ENCODE measurements at places on chromosomes 2 and 18.

GRCh38 chr2:146734042-146734820, 1110.6 kb upstream of the ACVR2A start:
- H3K27ac ChIP-seq, result no peak overlapping the region
- H3K36me3 ChIP-seq, result no peaks in the 10 kb centered on the region
- no peaks in the 10 kb centered on the region for H3K27me3 ChIP-seq
- DNase-seq, result no peak

- H3K27me3 ChIP-seq, result no peaks in the 10 kb centered on the region
- DNase-seq, result no peak
- no peaks in the 10 kb centered on the region for H3K36me3 ChIP-seq
- H3K4me1 ChIP-seq, result peaks cover 22% of the 10 kb centered on the region
- no peak overlapping the region for H3K4me3 ChIP-seq
Measured at GRCh38 chr18:49894517-49895226, 81.3 kb upstream of the ACAA2 start.

DNA sequence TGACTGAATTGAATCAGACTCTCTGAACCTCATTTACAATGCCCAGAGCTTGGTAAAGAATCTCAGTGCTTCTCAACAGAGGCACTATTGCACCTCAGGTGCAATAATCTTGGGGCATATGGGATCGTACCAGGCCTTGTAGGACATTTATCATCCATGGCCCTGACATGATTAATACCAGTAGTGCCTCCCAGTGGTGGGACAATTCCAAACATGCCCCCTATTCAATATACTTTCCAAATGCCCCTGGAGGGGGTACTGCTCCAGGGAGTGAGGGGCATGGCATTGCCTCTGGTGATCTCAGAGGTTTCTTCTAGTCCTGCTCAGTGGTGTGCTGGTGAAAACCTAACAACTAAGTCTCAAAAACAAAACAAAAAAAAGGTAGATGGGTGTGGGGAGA, 174.9 kb upstream of the SMAD2 start:
- H3K27me3 ChIP-seq, result peaks cover 33% of the 10 kb centered on the region
- H3K27ac ChIP-seq, result no peak overlapping the region
- no peak for DNase-seq

DNA sequence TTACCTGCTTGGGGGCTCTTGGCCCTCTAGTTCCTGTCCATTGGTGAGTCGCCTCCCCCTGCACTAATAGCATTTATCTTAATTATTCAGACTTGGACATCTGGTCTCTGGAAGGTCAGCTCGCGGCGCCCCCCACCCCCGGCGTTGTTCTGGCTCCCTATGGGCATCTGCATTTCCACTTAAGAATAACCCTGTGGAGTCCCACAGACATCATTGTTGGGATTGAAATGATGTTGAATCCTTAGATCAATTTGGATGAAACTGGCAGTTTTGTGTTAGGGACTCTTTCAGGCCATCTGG, 313.8 kb upstream of the HS6ST1 start:
- H3K27ac ChIP-seq, result no peak overlapping the region
- no peak for DNase-seq
- H3K4me3 ChIP-seq, result no peak overlapping the region
- H3K4me1 ChIP-seq, result no peaks in the 10 kb centered on the region
- H3K27me3 ChIP-seq, result peaks cover 19% of the 10 kb centered on the region

DNA sequence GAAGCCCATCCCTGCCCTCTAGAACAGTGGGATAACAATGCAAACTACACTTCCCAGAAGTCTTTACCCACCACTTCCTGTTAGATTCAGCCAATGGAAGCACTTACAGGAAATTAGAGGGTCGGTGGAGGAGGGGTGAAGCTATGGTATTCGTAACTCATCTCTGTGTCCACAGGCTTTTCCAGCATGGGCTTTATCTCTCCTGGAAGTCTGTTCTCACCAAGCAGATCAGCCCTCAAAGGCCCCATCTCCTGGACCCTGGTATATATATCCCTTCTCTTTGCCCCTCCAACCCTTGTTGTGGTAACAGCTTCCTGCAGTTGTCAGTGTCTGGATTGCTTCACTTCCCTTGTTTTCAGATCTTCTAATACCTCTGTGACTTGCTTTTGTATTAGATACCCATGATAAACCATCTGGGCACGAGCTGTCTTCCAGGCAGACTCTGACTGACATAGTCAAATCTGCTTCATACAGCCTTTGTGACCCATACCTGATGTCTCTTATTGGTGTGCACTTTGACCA, 475.0 kb upstream of the POU3F3 start:
- no peak overlapping the region for H3K27ac ChIP-seq
- no peak overlapping the region for H3K4me3 ChIP-seq
- no peak for DNase-seq
- H3K36me3 ChIP-seq, result no peaks in the 10 kb centered on the region
- H3K4me1 ChIP-seq, result no peaks in the 10 kb centered on the region

- H3K36me3 ChIP-seq, result no peaks in the 10 kb centered on the region
- no peak for DNase-seq
- peaks cover 37% of the 10 kb centered on the region for H3K27me3 ChIP-seq
- no peak overlapping the region for H3K27ac ChIP-seq
- H3K4me3 ChIP-seq, result no peak overlapping the region
- no peaks in the 10 kb centered on the region for H3K4me1 ChIP-seq
Measured at GRCh38 chr2:2974982-2975381, 402.6 kb downstream of the EIPR1 start.

- no peak for DNase-seq
- no peaks in the 10 kb centered on the region for H3K4me1 ChIP-seq
- no peaks in the 10 kb centered on the region for H3K27me3 ChIP-seq
- H3K36me3 ChIP-seq, result no peaks in the 10 kb centered on the region
- H3K4me3 ChIP-seq, result no peak overlapping the region
- H3K27ac ChIP-seq, result no peak overlapping the region
Measured at GRCh38 chr2:137800386-137800785, 163.9 kb upstream of the HNMT start.

- no peak for DNase-seq
- H3K27me3 ChIP-seq, result no peaks in the 10 kb centered on the region
- no peaks in the 10 kb centered on the region for H3K4me1 ChIP-seq
- no peak overlapping the region for H3K4me3 ChIP-seq
- no peaks in the 10 kb centered on the region for H3K36me3 ChIP-seq
- H3K27ac ChIP-seq, result no peak overlapping the region
Measured at GRCh38 chr2:35741556-35741955, 614.0 kb upstream of the CRIM1 start.

- H3K4me3 ChIP-seq, result no peak overlapping the region
- H3K27me3 ChIP-seq, result no peaks in the 10 kb centered on the region
- peak; percentile 60 for DNase-seq
- no peaks in the 10 kb centered on the region for H3K36me3 ChIP-seq
- H3K27ac ChIP-seq, result peak overlapping the region; percentile 17
Measured at GRCh38 chr2:43171789-43172188, 54.6 kb downstream of the ZFP36L2 start.

GRCh38 chr2:240851078-240851991, 17.3 kb upstream of the AGXT start:
- H3K27me3 ChIP-seq, result no peaks in the 10 kb centered on the region
- no peaks in the 10 kb centered on the region for H3K36me3 ChIP-seq
- H3K4me3 ChIP-seq, result no peak overlapping the region

DNA sequence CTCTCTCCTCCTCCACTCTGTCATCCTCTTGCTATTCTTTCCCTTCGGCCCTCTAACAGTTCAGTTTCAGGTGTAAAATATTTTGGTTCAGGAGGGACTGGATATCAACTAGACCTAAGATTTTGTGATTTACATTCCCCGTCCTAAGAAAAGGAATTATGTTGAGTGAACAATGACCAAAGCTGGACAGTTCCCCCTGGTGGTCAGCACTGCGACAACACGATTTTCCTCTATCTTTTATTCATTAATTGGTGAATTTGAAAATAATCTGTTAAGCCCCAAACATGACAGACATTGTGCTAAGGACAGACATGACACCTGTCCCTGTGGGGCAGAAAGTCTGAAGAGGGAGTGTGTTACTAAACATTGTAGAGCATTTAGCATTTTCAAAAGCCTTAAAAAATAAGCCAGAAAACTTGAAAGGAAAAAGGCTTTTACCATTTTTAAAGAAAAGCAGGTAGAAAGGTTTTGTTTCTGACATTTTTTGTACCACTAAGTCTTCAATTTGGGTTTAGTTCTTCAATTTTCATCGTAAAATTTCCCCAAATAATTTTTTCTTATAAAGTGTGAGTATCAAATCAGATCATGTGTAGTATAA, 28.4 kb upstream of the GTF2A1L start:
- peak; percentile 43 for DNase-seq
- H3K36me3 ChIP-seq, result no peaks in the 10 kb centered on the region
- no peak overlapping the region for H3K27ac ChIP-seq
- no peak overlapping the region for H3K4me3 ChIP-seq
- no peaks in the 10 kb centered on the region for H3K4me1 ChIP-seq

GRCh38 chr2:157419031-157419575, 24.8 kb downstream of the CYTIP start:
- H3K4me1 ChIP-seq, result no peaks in the 10 kb centered on the region
- no peak overlapping the region for H3K4me3 ChIP-seq
- no peak for DNase-seq
- no peak overlapping the region for H3K27ac ChIP-seq
- H3K27me3 ChIP-seq, result no peaks in the 10 kb centered on the region
- no peaks in the 10 kb centered on the region for H3K36me3 ChIP-seq

- peaks cover 25% of the 10 kb centered on the region for H3K4me1 ChIP-seq
- no peak for DNase-seq
- no peaks in the 10 kb centered on the region for H3K36me3 ChIP-seq
- peak overlapping the region; percentile 46 for H3K27ac ChIP-seq
- H3K27me3 ChIP-seq, result no peaks in the 10 kb centered on the region
Measured at GRCh38 chr2:190637903-190638618, 10.8 kb upstream of the NAB1 start.

- H3K36me3 ChIP-seq, result no peaks in the 10 kb centered on the region
- DNase-seq, result no peak
- H3K27ac ChIP-seq, result no peak overlapping the region
Measured at GRCh38 chr2:52210161-52210560, 1178.2 kb upstream of the NRXN1 start.

DNA sequence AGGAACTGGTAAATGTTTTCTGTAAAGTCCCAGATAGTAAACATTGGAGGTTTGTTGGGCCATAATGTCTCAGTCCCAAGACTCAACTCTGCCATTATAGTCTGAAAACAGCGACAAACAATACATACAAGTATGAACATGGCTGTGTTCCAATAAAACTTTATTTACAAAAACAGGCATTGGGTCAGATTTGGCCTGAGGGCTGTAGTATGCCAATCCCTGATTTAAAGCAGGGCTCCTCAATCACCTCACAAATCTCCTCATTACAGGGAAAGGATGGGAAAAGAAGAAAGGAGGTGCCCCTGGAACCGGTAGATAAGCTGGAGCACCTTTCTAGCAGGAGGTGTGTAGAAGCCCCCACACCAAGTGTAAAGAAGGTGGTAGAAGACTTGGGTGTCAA, 48.9 kb upstream of the UPP2 start:
- H3K27ac ChIP-seq, result no peak overlapping the region
- no peaks in the 10 kb centered on the region for H3K27me3 ChIP-seq
- no peaks in the 10 kb centered on the region for H3K36me3 ChIP-seq

GRCh38 chr2:85907671-85908157, 18.9 kb upstream of the ST3GAL5 start:
- peaks cover 9% of the 10 kb centered on the region for H3K4me1 ChIP-seq
- no peak for DNase-seq
- H3K36me3 ChIP-seq, result no peaks in the 10 kb centered on the region

DNA sequence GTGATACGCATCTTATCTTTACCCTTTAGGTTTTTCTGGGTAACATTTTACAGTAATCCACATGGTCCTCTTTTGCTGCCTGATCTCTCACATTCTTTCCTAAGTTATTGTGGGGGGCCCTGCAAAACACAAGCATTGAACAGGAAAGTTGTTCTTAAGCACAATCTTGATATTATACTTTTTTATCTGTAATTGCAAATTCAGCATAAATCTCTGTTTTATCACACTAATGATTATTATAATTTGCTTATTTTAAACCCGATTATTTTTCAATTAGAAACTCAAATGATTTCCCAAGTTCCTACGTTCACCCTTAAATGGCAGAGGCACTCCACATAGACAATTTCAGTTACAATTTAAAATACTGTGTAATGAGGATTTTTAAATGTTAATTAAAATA, 386.0 kb upstream of the GYPC start:
- no peaks in the 10 kb centered on the region for H3K36me3 ChIP-seq
- H3K27me3 ChIP-seq, result no peaks in the 10 kb centered on the region
- DNase-seq, result no peak
- no peaks in the 10 kb centered on the region for H3K4me1 ChIP-seq
- no peak overlapping the region for H3K4me3 ChIP-seq

- H3K4me3 ChIP-seq, result no peak overlapping the region
- no peaks in the 10 kb centered on the region for H3K27me3 ChIP-seq
- no peak overlapping the region for H3K27ac ChIP-seq
- no peak for DNase-seq
Measured at GRCh38 chr18:46950064-46950656, 32.8 kb downstream of the KATNAL2 start.

DNA sequence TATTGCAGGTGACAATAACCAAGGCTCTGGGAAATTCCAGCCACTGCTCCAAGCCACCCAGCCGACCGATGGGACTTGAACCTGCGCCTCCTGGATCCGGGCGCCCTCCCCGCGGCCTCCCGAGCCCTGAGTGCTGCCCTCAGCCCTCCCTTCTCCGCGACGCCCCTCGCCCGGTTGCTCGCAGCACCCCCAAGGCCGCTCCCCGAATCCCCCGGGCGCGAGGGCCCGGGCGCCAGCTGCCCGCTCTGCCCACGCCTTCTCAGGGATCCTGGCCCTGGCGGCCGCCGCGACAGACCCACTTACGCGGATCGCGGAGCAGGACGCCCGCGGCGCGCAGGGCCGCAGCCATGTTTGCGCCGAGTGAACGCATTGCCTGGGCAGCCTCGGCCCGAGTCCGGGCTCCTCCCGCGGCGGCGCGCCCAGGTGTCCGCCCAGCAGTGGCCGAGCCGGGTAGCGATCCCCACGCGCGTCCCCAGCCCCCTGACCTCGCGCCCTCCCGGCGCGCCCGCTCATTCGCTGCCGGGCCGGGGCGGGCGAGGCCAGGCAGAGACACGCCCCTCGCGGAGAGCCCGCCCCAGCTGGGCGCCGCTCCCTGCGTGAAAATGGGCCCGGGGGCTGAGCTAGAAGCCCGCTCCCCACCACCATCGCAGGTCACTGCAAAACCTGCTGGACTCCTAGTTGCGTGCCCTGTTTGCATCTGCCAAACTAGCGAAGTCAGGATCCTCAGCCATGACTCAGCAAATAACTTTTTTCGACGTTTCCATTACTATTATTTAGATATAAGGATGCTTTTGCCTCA, at the start of gene FECH:
Gene FECH, minus strand, starts transcription at position 452 of the 799 bp plus-strand sequence. Its CDS starts 82 bp downstream, at position 370.
- no peaks in the 10 kb centered on the region for H3K27me3 ChIP-seq
- peaks cover 18% of the 10 kb centered on the region for H3K4me1 ChIP-seq
- 0 out of 2 replicates have a peak, but pooled peaks cover 12% of the 10 kb centered on the region for H3K36me3 ChIP-seq
- H3K4me3 ChIP-seq, result peak within 1 kb of the TSS; percentile 92
- H3K27ac ChIP-seq, result peak within 1 kb of the TSS; percentile 78

GRCh38 chr2:47225061-47225783, 70.1 kb upstream of the STPG4 start:
- H3K4me1 ChIP-seq, result peaks cover 33% of the 10 kb centered on the region
- no peak overlapping the region for H3K4me3 ChIP-seq
- no peaks in the 10 kb centered on the region for H3K27me3 ChIP-seq
- no peak overlapping the region for H3K27ac ChIP-seq
- no peaks in the 10 kb centered on the region for H3K36me3 ChIP-seq

- H3K36me3 ChIP-seq, result no peaks in the 10 kb centered on the region
- no peak for DNase-seq
- no peak overlapping the region for H3K27ac ChIP-seq
Measured at GRCh38 chr2:58862244-58862643, 621.1 kb upstream of the FANCL start.
